Activated CD4-positive, alpha-beta T cell treated with anti-CD3 and anti-CD28 coated beads, Interleukin-2, Interleukin-6, amounts not matched to agents 100 ng/mL and 50 ng/mL, durations not matched to agents 16 hours and 8 hours (primary cell): ENCODE measurements at places on chromosomes 4 and X.

- DNase-seq, result no peak
Measured at GRCh38 chrX:8520791-8521190, 56.2 kb downstream of the VCX3B start.

- no peak for DNase-seq
Measured at GRCh38 chr4:54819034-54819433, 161.3 kb downstream of the KIT start.

DNA sequence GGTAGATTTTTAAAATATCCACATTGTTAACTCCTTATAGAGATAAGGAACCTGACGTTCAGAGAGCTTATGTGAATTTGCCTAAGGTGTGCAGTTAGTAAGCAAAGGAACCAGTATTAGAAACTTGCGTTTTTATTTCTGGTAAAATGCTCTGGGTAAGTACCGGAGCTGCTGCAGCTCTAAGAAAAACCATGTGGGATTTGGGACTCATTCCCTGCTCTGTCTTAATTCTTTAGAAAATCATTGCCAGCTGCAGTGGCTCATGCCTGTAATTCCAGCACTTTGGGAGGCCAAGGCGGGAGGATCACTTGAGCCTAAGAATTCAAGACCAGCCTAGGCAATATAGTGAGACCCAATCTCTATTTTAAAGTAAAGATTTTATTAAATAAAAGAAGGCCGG lies 5.8 kb downstream of the CCKAR start:
- no peak for DNase-seq

DNA sequence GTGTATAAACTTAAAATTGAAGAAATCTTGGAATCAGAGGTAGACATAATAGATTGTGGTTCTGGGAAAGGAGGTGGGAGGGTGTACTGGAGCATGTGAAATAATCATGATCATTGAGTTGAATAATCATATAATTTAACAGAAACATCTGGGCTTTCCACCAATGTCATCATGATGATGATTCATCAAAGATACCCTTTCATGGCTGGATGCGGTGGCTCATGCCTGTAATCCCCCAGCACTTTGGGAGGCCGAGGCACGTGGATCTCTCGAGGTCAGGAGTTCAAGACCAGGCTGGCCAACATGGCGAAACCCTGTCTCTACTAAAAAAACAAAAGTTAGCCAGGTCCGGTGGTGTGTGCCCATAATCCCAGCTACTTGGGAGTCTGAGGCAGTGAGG lies 6.7 kb upstream of the RUFY3 start:
- DNase-seq, result no peak

DNA sequence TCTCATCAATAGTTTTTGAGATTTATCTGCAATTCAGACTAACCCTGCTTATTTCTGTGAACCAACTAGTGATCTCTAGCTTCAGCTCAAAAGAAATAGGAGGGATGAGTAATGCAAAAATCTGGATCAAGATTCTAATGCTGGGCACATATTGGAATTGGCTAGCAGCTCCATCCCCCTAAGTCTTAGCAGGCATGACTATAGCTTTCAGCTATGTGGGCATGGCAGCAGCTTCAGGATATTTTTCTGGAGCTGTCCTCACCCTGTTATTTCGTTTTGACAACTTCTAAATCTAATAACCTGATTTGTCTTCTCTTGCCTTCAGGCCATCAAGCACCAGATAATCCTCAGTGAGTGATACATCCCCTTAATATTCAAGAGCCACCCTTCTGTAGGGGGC lies 50.8 kb upstream of the GNPDA2 start:
- DNase-seq, result no peak

DNA sequence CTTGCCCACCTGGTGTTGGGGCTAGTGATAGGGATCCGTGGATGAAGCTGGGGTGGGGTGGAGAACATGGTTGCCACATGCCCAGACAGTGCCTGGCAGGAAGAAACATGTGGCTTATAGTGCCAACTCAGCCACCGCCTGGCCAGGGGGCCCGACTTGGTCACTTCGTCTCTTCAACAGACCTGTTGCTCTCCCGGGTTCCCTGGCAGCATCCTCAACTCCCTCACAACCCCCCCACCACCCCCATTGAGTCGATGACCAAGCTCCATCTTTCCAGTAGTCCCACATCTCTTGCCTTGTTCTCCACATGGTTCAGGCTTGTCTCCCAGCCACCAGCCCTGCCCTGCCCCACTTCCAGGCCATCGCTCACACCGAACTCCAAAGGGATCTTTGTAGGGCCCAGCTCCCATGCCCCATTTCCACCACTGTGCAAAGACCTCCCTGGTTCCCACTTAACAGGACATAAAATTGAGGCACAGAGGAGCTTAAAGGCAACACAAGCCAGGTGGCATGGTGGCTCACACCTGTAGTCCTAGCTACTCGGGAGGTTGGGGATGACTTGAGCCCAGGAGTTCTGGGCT lies 7.8 kb downstream of the PNCK start:
- DNase-seq, result no peak

GRCh38 chr4:21451032-21451431 lies 497.5 kb downstream of the KCNIP4 start:
- DNase-seq, result no peak

DNA sequence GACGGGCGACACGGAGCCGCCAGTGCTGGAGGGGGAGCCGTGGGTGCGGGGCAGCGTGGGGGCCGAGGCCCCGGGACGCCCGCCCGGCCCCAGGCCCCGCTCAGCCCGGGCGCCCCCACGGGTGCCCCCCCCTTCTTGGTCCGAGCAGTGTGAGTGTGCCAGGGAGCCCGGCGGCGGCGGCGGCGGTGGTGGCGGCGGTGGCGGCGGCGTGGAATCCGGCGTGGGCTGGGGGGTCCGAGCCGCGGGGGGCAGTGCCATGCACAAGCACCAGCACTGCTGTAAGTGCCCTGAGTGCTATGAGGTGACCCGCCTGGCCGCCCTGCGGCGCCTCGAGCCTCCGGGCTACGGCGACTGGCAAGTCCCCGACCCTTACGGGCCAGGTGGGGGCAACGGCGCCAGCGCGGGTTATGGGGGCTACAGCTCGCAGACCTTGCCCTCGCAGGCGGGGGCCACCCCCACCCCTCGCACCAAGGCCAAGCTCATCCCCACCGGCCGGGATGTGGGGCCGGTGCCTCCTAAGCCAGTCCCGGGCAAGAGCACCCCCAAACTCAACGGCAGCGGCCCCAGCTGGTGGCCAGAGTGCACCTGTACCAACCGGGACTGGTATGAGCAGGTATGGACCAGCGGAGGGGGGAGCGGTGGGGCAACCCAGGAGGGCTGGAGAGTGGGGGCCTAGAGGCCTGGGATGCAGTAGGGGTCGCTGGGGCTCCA lies 466 bp downstream of the DLG3 start:
- no peak for DNase-seq

GRCh38 chr4:139692309-139693012 lies 26.8 kb downstream of the MGST2 start:
- no peak for DNase-seq

GRCh38 chr4:83510442-83510841 lies 25.5 kb upstream of the GPAT3 start:
- DNase-seq, result no peak

- peak; percentile 76 for DNase-seq
Measured at GRCh38 chr4:145734576-145735346, 54.8 kb downstream of the C4orf51 start.

- no peak for DNase-seq
Measured at GRCh38 chr4:32775049-32775448, 2054.9 kb downstream of the PCDH7 start.

GRCh38 chr4:70714079-70714887 lies 7.5 kb upstream of the RUFY3 start:
- DNase-seq, result no peak

DNA sequence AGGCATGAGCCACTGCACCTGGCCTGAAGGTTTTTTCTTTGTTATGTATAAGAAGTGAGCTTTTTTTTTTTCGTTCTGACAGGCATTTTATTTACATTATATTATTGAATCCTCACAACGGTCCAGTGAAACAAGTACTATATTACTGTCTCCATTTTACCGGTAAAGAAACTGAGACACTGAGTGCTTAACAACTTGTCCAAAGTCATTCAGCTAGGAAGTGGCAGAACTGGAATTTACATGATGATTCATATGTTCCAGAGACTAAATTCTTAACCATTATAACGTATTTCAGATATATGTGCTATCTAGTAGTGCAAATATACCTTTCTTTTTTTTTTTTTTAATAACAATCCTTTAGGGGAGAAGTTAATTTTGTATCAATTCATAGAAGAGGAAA lies 18.4 kb upstream of the SLC6A14 start:
- DNase-seq, result no peak

- peak; percentile 25 for DNase-seq
Measured at GRCh38 chr4:112938461-112939058, 110.9 kb upstream of the ANK2 start.

- DNase-seq, result no peak
Measured at GRCh38 chr4:184103527-184104264, 114.0 kb downstream of the ENPP6 start.

DNA sequence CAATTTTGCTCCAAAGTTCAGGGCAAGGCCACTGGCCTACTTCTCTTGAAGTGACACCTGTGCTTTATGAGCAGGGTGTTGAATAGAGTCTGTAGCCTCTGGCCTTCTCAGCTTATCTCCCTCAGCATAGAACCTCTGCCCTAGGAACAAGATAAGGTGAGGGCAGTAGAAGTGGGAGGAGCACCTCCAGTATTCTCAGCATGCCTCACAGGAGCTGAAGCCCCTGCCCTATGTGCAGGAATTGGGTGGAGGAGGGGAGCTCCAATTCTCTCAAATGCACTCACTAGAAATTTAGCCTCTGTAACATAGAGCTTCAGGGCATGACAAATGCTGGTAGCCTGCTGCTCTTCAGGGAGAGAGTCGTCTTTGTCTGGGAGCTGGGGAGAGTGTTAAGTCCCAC lies 479.3 kb downstream of the IL1RAPL1 start:
- DNase-seq, result no peak

DNA sequence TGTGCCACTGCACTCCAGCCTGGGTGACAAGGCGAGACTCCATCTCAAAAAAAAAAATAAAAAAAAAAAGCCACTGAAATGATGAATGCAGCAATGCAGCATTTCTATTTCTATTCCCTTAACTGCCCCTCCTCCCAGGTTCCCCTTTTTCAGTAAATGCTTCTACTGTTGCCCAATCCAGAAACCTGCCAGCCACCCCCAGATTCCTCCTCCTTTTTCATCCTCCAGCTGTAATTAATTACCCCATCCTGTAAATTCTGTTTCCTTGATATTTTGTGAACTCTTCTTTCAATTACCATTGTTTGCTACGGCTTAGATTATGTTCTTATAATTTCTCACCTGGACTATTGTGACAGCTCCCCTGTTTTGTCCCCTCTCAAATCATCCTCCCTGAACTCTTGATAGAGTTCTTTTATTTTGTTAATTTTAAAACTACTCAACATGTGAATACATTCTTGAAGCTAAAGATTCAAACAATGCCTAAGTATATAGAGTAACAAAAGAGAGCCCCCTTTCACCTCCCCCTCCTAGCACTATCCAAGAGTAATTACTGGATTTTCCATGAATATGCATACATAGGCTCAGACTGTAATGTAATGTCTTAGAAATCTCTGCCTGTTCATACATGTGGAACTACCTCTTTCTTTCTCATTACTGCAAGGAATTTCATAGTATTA lies 140.6 kb upstream of the GPC4 start:
- DNase-seq, result no peak

- DNase-seq, result peak; percentile 39
Measured at GRCh38 chr4:114694770-114695169, 96.2 kb downstream of the UGT8 start.

- DNase-seq, result no peak
Measured at GRCh38 chr4:155405059-155405458, 28.3 kb upstream of the MAP9 start.

GRCh38 chr4:24603343-24603742 lies 19.0 kb upstream of the DHX15 start:
- no peak for DNase-seq

- no peak for DNase-seq
Measured at GRCh38 chrX:117711782-117712181, 404.8 kb downstream of the KLHL13 start.

GRCh38 chrX:31225819-31226218 lies 154.0 kb upstream of the FTHL17 start:
- no peak for DNase-seq

DNA sequence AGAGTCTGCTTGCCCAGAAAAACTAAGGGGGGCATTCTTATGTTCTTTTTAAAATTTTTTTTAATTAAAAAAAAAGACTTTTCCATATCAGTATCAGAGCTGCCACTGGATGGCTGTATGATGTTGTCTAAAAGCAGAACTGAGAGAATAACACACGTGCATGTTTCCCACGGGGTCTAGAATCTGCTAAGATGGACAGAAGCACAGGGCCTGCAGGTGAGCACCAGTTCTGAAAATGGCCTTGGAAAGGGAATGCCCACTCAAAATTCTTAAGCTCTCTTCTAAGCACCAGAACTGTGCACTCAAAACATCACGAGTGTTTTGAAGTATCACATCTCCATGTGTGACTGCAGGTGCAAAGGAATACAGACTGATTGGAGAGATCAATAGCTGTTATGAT lies 61.1 kb downstream of the ARAP2 start:
- DNase-seq, result no peak

GRCh38 chr4:54879576-54879975 lies 221.8 kb downstream of the KIT start:
- DNase-seq, result no peak

DNA sequence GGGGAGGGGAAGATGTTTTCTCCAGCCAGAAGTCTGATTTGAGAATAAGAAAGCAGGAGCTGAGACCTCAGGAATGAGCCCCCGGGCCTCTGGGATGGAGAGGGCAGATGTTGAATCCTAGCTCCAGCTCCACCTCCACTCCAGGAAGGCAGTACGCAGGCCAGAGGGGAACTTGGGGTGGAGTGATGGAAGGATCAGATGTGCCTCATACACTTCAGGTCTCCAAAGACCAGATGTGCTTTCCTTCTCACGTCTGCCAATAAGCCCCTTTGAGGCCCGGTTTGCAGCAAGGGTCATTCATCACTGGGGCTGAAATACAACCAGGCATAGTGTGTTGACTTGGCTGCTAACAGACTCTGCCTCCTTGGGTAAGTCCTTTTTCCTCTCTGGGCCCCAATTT lies 28.1 kb downstream of the STARD8 start:
- no peak for DNase-seq

DNA sequence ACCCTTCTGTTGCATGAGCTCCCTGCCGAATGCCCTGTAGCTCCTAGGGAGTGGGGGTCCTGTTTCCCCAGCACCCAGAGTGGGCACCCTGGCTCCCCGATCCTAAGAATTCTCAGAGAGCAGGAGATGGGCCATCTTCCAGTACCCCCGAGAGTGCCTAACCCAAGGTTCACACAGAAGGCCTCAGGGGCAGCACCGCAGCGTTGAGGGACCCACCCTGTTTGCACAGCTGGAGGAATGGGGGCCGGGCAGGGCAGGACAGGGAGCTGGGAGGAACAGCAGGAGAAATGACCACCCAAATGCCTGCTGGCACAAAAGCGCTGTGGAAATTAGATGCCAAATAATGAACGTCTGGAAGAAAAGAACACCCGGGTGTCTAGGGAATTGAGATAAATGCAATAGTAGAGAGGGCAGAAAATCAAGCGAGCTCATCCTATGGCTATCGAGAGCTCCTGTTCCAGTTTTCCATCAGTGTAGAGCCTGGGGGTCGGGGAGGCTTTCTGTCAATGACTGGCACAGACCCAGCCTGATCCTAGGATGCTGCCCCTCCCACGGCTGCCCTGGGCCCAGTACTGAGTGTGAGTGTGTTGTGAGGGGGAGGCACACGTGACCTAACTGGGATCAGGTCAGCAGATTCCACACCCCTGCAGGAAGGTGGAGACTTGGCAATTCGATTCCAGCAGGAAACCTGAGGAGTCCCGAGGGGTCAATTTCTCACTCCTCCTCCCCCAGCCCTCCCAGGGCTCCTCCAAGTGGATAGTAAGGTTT lies 25.7 kb downstream of the SEPTIN6 start:
- no peak for DNase-seq

GRCh38 chrX:5936438-5936837 lies 292.2 kb downstream of the NLGN4X start:
- no peak for DNase-seq

GRCh38 chr4:2441393-2442174 lies 22.8 kb downstream of the CFAP99 start:
- DNase-seq, result peak; percentile 85
